ENCODE measurements at places on chromosomes 6 and 20.

- DNase-seq = no peak
Measured at GRCh38 chr6:1278061-1278720, 33.7 kb upstream of the FOXQ1 start.

GRCh38 chr20:44247586-44248409 is 690 bp downstream of the GDAP1L1 start:
- no peak for DNase-seq

GRCh38 chr6:157756708-157757429 is 66.2 kb upstream of the SNX9 start:
- peak; percentile 67 for DNase-seq

- no peak for DNase-seq
Measured at GRCh38 chr20:39812116-39812515, 850.0 kb downstream of the DHX35 start.

GRCh38 chr20:51221791-51222408 is 199.0 kb upstream of the KCNG1 start:
- DNase-seq = no peak

DNA sequence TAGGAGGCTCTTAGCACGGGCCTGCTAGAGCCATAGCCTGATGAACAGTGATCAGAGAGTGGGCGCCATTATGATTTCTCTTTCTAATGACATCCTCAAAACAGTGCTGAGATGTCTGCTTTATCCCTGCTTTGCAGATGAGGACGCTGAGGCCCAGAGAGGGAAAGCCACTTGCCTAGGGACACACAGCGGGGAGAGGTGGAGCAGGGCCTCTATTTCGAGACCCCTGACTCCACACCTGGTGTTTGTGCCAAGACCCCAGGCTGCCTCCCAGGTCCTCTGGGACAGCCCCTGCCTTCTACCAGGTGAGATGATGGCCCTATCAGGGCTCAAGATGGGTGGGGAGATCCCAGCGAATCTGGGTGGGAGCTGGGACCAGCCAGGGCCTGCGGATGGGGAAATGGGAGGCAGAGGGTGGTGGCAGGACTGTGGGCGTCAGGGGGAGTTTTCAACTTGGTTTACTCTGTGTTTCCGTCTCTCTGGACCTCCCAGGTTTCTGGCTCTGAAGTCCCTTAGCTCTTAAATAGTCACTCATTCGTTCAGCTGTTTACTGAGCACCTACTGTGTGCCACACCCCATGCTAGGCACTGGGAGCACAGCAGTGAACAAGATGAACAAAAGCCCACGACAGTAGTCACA is 36.7 kb downstream of the SRC start:
- no peak for DNase-seq

DNA sequence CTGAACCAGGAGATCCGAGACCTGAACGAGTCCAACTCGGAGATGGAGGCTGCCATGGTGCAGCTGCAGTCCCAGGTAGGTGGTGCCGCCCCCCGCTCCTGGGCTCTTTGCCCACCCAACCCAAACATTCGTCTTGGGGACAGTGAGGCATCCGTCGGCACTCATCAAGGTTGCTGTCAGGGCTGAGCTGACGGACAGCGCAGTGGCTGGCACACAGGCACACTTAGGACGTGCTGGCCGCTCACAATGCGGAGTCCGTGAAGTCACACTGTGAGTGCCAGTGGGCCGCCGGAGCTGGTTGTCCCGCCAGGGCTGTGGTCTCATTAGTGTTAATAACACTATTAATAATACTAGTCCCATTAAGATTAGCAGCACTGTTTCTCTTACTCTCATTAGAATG is 18.2 kb upstream of the PCMTD2 start:
- no peak for DNase-seq

- DNase-seq = no peak
Measured at GRCh38 chr6:68726992-68727391, 91.9 kb downstream of the ADGRB3 start.

GRCh38 chr6:15026832-15027231 is 219.0 kb upstream of the JARID2 start:
- peak; percentile 76 for DNase-seq

DNA sequence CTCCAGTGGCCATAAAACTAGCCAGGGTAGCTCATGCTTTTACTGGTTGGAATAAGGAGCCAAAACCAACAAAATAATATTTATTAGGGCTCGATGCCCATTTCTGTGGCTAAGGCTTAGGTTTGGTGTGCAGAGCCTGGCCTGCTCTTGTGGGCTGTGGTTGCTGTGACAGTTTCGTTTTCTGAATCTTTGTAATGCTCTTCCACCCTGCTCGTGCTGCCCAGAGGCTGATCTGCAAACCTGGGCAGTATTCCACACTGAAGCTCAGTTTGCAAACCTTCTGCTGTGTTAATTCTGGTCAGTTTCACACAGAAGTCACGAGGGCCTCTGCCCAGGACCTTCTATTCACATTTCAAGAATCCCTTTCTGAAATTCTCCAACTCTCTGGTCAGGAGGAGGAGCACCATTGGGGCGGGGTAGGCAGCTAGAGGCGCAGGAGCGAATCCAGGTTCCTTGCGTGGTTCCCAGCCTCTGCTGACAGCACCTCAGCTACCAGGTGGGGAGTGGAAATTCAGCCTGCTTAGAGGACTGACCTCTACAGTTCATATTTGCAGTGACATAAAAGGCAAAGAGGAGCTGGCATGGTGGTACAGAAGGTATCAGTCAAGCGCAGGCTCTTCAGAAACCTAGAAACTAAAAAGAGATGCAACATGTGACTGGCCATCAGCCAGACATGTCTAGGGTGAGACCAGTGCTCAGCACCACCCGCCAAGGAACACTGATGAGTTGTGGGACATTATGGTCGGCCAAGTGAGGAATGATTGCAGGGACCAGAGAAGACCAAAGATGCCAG is 14.3 kb upstream of the C20orf144 start:
- no peak for DNase-seq

DNA sequence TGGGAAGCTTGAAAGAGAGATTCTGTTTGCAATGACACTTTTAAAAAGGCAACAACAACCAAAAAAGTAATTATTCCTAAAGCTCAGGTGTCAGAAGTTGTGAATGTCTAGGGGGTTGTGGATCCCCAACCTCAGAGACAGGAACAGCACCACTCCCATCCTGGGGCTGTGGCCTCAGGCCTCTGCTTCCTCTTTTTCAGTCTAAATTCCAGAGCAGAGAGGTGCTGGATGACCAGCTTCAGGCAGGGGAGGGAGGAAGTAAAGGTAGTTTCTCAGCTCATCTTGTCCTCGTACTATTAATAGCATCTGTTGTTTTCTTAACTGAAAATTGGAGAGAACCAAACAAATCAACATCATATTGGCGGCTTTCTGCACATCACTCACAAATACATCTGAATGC is 8.3 kb downstream of the NT5E start:
- DNase-seq = no peak

- DNase-seq = no peak
Measured at GRCh38 chr6:10441004-10441654, 26.3 kb upstream of the TFAP2A start.

DNA sequence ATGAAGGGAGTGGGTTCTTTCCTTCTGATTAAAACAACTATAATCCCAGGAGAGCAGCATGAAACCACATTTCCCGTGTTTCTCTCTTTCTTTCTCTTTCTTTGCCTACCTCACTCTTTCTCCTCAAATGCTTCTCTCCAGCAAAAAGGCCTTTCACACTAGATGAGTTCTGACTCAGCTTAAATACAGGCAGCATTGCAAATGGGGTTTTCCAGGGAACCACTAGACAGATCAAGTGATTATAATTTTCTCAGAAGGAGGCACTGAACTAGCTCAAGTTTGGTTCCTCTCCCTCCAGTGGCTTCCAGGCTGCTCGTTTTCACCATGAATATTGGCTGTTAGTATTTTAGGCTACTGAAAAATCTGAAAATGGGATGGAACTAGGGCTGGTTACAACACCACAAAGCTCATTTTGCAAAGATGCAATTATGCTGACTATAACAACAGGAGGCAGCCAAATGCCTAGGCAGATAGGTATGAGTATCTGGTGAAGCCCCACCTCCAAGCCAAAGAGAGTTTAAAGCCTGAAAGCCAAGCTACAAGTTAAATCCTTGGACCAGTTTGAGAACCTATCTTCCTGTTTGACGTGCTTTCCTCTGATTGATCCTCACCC is 260.0 kb downstream of the MMUT start:
- no peak for DNase-seq

- DNase-seq = no peak
Measured at GRCh38 chr6:131640576-131640975, 3.5 kb downstream of the ENPP3 start.

DNA sequence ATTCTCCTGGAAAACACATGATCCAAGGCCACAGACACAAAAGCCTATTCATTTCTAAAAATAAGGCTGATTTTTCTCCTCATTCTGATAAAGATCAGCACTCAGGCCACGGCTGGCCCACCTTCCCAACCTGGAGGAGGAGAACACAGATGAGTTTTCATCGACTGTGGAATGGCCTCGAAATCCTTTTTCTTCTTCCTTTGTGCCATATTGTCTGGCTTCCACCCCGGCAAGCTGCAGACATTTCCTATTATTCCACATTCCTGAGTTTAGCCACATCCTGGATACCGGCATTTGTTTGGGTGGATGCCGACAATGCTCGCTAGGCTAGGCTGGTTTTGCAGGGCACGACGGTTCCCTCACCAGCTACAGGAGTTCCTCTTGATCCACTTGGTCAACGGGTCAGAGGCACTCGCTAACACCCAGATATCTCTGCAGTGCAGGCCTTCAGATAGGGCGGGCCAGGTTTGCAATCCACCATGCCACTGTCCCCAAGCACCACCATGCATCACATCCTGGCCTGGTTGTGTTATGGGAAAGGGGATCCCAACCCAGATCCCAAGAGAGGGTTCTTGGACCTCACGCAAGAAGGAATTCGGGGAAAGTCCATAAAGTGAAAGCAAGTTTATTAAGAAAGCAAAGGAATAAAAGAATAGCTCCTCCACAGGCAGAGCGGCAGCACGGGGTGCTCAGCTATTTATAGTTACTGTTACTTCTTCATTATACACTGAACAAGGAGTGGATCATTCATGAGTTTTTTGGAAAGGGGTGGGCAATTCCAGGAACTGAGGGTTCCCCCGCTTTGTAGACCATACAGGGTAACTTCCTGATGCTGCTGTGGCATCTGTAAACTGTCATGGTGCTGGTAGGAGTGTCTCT is 4.2 kb upstream of the CTSZ start:
- DNase-seq = no peak

Data from NCI-H1417 treated with DMSO at 0.1 percent for 48 hours (cell line).